ENCODE measurements at places on chromosomes 4 and X. TPM values are rescaled to one million over a fixed set of nuclear protein-coding genes. Genes with fewer than 3 reads are reported as not detected.

- no peak for DNase-seq
Observed at GRCh38 chr4:20193141-20193936, 58.4 kb upstream of the SLIT2 start.

- DNase-seq: no peak
Observed at GRCh38 chr4:145453163-145453520, 28.5 kb upstream of the SMAD1 start.

DNA sequence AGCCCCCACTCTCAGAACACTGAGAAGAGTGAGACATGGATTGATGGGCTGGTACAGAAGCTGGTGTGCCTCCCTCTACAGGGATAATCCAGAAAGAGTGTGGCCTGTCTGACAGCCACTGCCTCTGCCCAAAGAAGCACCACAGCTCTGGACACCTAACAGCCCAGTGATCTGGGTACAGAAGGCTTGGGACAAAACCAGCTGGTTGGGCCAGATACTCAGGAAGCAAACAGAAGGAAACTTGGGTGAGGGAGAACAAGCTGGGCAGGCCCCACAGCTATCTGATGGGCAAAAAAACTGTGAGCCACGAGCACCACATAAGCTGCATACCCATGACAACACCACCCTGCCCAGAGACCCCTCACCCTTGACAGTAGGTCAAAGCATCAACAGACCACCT, 46.9 kb downstream of the TMPRSS11F start:
- DNase-seq: no peak

Gene NDST3
- not detected for total RNA-seq

Gene CCSER1
- 13.8 TPM for total RNA-seq

Gene NOA1
- total RNA-seq: 11.5 TPM
